Mucosa of descending colon (tissue), 3 donors: ENCODE measurements at places on chromosomes 1 and 21. TPM values are rescaled to one million over a fixed set of nuclear protein-coding genes. Genes with fewer than 3 reads are reported as not detected.

Gene TMEM125
- total RNA-seq = 31.9 TPM

- no peak for DNase-seq
Observed at GRCh38 chr21:31473685-31474345, 129.8 kb upstream of the TIAM1 start.

GRCh38 chr1:2192031-2192995, 2.3 kb downstream of the FAAP20 start:
- DNase-seq = no peak

Gene TSPAN2
- 4.3 TPM for total RNA-seq

Gene NOS1AP
- 14.3 TPM for total RNA-seq

Gene OPRD1
- total RNA-seq = 0.48 TPM

Gene PM20D1
- total RNA-seq = not detected

Gene CTTNBP2NL
- 90.2 TPM for total RNA-seq

Gene ICOSLG
- total RNA-seq = 6.0 TPM
